ENCODE measurements at places on chromosomes 1 and 21. TPM values are rescaled to one million over a fixed set of nuclear protein-coding genes. Genes with fewer than 3 reads are reported as not detected.

DNA sequence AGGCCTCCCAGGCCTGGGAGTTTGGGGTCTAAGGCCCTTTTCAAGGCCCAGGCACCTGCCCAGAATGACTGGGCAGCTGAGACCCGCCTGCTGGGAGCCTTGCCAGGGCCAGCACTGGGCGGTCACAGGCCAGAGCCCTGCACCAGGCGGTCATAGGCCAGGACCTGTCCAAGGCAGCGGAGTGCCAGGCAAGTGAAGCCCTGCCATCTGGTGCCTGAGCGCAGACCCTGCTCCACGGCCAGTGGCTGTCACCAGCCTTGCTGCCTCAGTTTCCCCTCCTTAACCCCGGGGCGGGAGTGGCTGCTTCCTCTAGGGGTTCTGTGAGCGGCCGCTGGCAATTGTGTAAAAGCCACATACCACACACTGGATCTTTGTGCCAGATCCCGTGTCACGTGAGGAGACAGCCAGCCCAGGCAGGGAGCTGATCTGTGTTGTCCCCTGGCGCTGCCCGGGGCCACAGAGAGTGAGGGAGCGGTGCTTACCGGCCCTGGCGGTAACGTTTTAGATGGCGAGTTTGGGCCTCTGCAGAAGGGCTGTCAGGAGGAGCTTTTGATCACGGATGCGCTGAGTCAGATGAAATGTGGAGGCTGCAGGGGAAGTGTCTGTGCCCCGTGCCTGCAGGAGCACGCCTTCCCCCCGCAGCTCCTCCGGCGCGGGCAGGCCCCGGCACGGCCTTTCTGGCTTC lies 4.6 kb downstream of the COL18A1 start:
- DNase-seq: peak; percentile 74

DNA sequence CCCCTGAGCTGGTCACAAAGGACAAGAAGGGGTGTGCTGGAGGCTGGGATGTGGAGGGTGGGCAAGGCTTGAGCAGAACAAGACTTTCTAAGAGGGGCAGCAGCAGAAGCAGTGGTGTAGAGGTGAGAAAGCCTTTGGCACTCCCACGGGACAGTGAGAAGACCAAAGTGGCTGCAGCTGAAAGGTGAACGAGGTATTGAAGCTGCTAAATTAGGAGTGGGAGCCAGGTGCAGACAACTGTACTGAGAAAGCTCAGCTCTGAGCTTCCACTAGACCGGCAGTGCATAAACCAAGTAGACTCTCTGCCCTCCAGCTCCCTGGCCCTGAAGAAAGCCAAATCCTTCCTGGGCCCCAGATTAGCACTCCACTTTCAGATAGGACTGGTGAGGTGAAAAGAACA lies 93.0 kb downstream of the VWA5B1 start:
- DNase-seq: no peak

DNA sequence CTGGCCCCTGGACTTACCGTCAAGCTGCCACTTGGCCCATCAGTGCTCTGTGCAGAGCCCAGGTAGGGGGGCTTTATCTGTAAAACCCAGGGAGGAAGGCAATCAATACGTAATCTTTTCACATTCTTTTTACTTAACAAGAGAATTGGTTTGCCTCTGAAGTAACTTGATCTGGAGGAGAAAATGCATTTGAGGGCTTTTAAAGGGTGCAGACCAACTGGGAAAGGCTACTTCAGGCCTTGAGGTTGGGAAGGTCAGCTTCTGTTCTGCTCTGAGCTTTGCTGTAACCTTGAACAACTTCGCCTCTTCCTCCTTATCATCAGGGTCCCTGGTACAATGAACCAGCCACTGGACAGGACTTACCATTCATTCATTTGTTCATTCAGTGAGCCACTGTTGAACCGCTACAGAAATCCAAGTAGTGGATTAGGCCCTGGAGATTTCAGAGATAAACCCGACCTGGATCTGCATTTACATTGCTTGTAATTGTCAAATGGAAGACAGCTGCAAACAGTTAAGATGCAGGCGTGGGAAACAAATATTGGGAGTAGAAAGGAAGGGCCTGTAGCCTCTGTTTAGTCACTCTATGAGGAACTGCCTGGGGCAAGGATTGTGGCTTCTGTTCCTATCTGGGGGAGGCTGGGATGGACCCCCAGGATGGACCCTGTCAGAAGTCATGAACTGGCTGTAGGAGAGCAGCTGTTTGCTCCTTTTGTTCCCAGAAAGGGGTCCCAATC lies 90.9 kb downstream of the MAN1C1 start:
- no peak for DNase-seq

DNA sequence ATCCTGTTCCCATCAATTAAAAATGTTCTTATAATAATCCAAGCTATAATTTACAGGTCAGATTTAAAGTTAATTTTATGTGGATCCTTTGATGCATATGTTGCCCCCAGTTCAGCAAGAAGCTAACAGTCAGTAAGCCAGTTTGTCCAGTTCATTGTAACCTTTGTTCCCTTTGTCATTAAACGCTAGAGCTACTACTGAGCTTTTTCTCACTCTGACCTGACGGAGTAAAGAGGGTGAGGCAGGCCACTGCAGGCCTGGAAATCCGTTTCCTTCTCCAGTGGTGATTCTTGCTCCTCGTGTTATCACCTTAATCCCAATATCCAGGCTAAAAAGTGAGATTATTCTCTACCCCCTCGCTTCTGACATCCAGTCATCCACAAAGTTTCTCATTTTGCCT lies 10.2 kb downstream of the YBX1 start:
- no peak for DNase-seq

DNA sequence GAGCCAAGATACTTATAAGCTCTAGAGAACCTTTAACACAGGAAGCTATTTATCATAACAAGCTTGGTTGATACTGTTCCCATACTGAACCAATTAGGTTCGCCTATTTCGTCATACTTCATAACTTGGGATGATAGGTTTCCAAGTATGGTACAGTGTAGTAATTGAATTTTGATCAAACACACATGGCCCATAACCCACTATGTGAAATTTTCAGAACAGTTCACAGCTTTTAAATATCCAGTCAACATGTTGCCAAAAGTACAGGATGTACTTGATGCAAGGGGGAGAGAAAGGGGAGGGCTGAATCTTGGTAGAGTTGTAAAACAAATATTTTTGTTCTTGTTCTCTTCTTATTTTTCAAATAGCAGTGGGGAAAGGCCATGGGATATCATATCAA lies 86.6 kb downstream of the TM2D1 start:
- DNase-seq: no peak

DNA sequence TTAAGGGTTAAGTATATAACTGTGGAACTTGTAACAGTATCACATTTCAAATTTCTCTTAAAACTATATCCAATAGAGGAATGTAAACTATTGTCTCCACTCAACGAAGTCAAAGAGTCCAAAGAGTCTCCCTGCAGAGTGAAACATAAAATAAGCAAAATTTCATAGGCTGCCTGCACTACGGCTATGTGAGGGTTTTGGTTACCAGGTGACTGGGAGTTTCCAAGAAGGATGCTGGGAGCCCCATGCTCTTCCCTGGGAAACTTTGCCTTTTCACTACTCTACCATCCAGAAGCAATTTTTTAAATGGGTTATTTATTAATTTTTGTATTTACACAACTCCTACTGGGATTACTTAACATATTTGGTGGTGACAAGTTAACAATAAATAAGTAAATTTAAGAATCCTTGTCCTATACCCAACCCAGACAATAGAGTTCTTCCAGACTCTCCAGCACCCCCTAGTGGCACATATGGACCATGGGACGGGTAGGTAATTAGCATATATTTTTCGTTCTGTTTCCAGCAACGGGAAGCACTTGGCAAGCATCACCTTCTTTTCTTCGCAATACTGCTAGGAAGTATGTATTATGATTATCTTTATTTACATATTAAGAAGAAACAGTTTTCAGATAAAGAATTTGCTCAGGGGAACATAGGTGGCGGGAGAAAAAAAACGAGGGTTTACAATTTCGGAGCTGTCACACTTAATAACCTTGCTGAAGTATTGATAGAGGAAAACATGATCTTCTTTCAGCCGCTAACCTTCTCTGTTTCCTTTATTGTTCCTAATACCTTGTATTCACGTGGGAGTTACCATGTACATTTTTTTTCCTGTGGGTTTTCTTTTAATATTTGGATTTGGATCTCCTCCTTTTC lies 3.5 kb downstream of the FMO2 start:
- DNase-seq: no peak

GRCh38 chr1:210132582-210132981 lies 100.0 kb upstream of the SERTAD4 start:
- no peak for DNase-seq

DNA sequence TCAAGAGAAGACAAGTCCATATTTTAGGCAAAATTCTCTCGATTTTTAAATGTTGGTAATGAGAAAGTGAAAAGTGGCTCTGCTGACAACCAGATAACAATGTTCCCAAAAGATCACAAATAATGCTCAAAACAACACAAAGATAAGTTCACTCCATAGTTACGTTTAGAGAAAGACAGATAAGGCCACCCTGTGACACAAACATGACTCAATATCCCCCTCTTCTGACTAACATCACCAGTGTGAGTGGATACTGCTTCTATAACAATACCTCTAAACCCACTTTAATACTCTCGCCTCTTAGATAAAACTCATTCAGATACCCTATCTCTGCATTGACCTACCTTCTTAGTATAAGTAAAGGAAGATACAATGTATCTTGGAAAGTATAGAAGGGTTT lies 51.2 kb upstream of the RGS7 start:
- no peak for DNase-seq

DNA sequence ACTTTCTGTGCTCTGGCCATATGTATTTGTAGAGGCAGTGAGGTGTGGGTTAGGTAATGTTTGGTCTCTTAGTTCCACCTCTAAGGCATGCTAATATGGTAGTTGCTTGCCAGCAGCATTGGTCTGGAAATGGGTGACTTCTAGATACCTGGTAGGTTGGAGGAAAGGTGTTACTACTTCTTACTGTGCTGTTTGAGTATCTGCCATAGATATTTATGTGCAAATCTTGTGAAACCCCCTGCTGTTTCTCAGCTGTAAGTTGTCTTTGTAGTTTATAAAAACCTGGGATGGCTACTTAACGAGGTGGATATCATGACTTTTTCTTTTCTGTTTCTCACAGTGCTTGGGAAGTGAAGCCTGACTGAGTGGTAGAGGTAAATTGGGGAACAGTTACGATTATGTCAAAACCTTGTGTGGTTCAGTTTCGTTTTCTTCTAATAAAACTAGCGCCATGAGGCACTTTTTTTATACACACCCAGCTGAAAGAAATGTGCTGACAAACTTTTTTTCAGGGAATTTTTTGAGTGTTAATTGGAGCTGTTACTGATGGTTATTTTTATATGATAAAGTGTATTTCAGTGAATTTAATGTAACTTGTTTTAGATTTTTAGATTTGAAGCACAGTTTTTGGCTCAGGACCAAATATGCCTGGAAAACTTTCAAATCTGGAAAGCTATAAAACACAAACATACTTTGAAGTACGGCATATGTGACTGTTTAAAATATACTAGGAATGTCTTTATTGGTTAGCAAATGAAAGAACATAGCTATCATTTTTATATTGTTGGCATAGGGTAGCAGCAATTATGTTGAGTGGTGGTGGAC lies 42.1 kb downstream of the CAMSAP2 start:
- no peak for DNase-seq

DNA sequence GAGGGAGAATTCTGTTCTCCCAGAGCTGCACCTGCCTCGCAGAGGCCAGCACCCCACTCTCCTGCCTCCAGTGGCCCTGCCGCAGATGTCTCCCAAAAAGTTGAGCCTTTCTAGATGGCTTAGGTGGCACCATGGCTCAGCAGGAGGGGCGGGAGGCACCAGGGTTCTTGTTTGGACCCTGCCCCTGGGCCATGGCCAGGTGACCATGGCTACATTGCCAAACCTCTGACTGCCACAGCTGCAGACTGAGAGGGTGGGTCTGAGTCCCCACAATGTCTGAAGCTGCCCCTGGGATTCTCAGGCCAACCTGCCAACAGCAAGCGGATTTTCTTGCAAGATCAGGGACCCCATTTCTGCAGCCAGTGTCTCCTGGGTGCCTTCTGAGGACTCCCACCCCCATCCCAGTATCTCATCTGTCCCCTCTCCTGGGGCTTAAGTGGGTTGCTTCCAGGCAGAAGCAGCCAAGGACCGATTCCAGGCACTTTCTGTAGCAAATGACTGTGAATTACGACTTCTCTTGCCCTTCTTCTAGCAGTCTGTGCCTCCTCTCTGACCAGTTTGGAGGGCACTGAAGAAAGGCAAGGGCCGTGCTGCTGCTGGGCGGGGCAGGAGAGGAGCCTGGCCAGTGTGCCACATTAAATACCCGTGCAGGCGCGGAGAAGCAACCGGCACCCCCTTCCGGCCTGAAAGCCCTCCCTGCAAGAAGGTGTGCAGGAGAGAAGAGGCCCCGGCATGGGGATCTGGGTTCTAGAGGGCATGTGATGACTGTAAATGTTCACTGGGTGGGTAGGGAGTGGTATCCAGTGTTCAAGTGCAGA lies 22.5 kb downstream of the SESN2 start:
- DNase-seq: no peak

- DNase-seq: no peak
Observed at GRCh38 chr1:196450143-196451095, 157.8 kb downstream of the KCNT2 start.

The CSF3R gene
- total RNA-seq: 34.7 TPM

The UROD gene
- total RNA-seq: 54.6 TPM

The NUP210L gene
- 0.16 TPM for total RNA-seq

The GRIK3 gene
- 0.68 TPM for total RNA-seq

Measured in aorta (tissue), 5 donors.